ENCODE measurements at places on chromosomes 4 and X.

- DNase-seq: no peak
These were observed 470.9 kb upstream of the ADGRL3 start for GRCh38 chr4:60729194-60729593.

DNA sequence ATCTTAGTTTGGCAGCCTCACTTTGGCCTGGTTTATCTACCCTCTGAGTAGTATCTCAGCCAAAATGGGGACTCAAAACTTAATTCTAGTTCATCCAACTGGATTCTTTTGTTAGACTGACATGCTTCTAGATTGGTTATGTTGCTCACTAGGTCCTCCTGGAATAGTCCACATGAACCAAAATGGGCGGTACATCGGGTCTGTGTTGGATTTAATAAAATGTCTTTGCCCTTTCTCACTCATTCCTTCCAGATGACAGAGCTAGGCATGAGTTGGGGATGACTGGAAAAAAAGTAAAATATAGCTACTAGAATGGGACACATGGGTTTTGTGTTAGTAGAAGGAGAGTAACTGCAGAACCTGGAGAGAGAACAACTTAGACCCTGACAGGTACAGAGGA lies 247.9 kb downstream of the CCSER1 start:
- no peak for DNase-seq

DNA sequence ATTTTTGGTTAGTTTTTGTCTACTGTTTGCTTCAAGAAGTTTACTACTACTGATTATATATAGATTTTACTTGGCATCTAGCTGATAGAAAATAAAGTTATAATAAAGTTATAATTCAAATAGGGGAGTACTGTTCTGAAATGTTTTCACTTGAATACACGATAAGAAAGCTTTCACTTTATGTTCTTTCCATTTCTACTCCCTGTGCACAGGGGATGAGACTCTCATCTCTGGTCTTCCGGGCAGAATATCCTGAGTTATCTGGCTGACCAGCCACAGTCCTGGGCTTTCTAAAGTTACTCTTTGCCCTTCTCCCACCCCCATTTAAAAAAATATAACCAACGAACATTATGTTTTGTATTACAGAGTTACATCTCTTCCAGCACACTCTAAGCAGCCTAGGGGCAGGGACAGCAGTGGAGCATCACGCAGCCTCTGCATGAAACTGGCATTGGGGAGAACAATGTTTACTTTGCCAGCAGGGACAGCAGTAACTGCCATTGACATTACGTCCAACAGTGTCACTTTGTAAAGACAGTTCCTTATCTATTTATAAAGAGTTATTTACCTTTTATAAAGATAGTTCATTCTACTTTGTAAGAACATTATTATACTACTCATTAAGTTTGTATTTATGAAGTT lies 64.3 kb downstream of the METTL14 start:
- DNase-seq: no peak

GRCh38 chr4:137156054-137156453 lies 376.2 kb downstream of the PCDH18 start:
- DNase-seq: no peak

DNA sequence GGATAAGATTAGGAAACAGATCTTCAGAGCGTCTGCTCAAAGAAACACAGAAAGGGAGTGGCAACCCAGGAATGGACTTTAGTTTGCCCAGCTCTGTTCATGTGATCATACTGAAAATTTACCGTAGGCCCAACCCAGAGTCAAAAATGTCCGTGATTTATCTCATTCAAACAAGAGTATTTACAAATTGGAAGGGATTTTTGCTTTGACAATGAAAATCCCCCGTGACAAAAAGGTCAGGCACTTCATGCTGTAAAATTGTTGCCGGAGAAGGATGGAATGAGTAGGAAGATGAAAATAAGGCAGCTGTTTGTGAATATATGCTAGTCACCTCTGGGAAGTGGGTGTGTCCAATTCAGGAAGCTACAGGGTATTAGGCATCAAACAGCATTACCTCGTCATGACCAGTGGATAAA lies 1.2 kb downstream of the SULT1B1 start:
- no peak for DNase-seq

DNA sequence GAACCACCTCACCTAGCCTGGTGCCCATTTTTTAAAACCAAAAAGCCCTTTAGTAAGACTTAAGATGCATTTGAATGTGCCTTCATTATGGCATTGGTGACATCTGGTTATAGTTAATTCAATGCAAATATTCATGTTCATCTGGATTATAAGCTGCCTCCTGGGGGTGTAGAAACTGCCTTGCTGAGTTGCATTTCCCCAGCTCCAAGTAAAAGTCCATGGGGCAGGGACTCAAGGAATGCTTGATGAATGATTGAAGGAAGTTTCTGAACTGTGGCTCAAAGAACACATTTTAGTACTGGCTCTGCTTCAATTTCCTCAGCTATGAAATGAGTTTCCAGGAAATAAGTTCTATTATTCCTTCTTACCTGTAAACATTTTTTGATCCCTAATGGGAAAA lies 18.5 kb upstream of the RBM47 start:
- no peak for DNase-seq

GRCh38 chrX:120014354-120015130 lies 62.9 kb downstream of the RHOXF2B start:
- no peak for DNase-seq

DNA sequence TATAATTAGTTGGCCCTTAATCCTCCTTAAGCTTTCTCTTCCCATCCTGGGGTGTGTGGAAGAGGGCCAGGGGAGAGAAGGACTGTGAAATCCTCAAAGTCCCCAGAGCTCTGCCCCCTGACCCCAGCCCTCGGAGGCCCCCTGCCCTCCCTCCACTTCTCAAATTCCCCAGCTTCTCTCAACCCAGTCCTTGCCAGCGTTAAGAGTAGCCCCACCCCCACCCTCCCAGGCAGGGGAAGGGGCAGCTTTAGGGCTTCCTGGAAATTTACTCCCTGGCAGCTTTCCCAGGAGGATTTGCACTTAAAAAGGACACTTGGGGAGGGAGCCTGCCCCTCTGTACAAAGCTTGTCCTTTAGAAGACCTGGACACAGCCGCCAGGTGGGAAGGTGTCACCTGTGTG lies 11.8 kb upstream of the CD40LG start:
- DNase-seq: no peak

GRCh38 chrX:15616531-15616930 lies 15.8 kb upstream of the ACE2 start:
- DNase-seq: no peak

- no peak for DNase-seq
These were observed 110.8 kb upstream of the PACRGL start for GRCh38 chr4:20589436-20589835.

GRCh38 chr4:138103597-138104283 lies 138.4 kb downstream of the SLC7A11 start:
- no peak for DNase-seq

DNA sequence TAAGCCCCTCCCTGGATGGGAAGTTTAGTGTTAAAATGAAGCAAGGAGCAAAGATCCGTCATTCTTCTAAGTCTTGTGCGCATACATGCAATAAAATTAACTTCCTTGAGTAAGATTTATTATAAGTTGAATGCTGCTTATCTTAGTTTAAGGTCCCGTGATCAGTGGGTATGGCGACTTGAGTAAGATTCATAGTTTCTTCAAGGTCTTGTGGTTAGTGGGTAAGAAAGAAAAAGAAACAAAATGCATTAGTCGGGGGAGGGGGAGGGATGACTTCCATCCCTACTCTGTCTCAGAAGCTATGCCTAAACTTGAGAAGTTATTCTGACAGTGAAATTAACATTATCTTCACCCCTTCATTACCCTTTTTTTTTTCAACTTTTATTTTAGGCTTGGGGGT lies 127.3 kb upstream of the MAGEB16 start:
- no peak for DNase-seq

DNA sequence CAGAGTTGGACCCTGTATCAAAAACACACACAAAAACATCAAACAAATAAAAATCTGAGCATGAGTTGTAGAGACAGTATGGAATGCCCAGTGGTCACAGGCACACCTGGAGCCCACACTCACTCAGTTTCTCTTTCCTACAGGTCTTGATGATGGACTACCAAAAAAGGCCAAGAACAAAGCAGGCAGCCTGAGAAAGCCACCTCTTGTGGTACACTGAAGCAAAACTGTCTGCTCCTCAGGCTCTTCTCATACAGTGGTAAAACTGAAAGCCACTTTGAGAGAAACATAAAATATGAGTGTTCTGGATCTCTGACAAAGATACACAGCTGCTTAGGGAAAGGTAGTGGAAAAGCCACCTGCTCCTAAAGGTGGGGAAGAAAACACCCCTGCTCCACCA lies 1206.9 kb downstream of the FSTL5 start:
- DNase-seq: no peak

DNA sequence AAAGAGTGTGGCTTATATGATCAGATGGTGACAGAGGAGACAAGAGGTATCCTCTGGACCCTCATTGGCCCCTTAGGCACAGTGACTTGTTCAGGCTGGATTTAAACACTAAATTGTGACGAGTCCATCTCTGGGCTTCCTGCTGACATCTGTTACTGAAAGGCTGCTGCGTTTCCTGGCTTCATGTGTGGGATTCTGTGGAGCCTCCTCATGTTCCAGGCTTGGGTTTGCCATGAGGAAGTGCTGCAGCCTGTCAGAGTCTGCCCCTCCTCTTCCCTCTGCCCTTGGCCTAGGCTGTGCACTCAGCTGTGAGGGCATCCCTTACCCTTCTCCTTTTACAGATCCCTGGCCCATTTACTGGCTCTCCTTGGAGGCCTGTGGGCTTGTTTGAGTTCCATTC lies 159.1 kb upstream of the TTC29 start:
- no peak for DNase-seq
